Stimulated activated CD8-positive, alpha-beta memory T cell treated with anti-CD3 and anti-CD28 coated beads, Interleukin-7, amount 100 ng/mL, for 4 hours (primary cell): ENCODE measurements at places on chromosomes 1 and 21.

DNA sequence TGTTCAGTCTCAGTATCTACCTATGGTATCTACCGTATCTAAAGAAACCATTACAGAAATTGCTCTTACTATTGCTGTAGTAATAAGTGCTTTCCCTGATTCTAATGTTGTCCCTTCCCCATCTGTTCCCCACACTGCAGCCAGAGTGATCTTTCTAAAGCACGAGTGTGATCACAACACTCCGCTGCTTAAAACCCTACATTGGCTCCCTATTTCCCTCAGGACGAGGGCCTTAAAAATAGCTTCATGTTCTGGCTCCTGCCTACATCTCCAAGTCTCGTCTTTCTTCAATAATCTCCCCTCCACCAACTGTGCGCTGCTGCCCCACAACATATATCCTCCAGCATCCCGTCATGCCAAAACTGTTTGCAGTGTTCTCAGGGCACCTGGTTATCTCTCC lies 150.6 kb downstream of the SDCCAG8 start:
- DNase-seq, result no peak

- DNase-seq, result no peak
These were observed 7.7 kb downstream of the SLFNL1 start for GRCh38 chr1:41013796-41014195.

DNA sequence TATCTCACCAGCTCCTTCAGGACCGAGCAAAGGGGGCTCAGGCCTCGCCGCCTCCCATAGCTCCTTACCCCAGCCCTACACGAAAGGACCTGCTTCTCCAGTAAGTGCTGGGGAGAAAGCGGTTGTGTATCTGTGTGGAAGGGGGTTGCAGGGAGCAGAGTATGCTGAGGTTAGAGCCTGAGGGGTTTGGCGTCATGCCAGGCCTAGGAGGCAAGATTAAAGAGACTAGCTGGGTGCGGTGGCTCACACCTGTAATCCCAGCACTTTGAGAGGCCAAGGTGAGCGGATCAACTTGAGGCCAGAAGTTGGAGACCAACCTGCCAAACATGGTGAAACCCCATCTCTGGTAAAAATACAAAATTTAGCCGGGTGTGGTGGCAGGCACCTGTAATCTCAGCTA lies 14.1 kb upstream of the RASSF5 start:
- no peak for DNase-seq

- DNase-seq, result no peak
These were observed 1639.3 kb downstream of the KCNT2 start for GRCh38 chr1:194968916-194969315.

DNA sequence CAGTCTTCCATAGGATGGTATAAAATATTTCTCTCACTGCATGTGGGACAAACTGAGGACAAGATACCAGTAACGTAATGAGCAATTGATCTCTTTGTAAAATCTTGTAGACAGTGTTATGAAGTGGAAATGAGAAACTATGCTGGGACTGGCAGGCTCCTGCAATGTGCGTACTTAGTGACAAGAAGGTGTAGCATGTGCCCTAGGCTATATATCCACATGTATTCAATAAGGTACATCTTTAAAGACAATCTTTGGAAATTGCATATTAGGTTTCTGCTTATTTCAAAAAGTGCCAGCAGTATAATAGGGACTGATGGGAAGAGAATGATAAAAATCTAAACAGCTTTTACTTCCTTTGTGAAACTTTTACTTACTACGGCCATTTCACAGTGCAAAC lies 81.9 kb upstream of the GREM2 start:
- DNase-seq, result no peak

- no peak for DNase-seq
These were observed 54.4 kb upstream of the AJAP1 start for GRCh38 chr1:4599951-4600481.

- no peak for DNase-seq
These were observed 87.0 kb downstream of the SYT14 start for GRCh38 chr1:210024996-210025395.

- no peak for DNase-seq
These were observed 378.9 kb downstream of the KCNH1 start for GRCh38 chr1:210754878-210755665.

GRCh38 chr1:167654975-167655575 lies 25.0 kb downstream of the RCSD1 start:
- no peak for DNase-seq

GRCh38 chr1:165875604-165876003 lies 48.2 kb downstream of the UCK2 start:
- no peak for DNase-seq

DNA sequence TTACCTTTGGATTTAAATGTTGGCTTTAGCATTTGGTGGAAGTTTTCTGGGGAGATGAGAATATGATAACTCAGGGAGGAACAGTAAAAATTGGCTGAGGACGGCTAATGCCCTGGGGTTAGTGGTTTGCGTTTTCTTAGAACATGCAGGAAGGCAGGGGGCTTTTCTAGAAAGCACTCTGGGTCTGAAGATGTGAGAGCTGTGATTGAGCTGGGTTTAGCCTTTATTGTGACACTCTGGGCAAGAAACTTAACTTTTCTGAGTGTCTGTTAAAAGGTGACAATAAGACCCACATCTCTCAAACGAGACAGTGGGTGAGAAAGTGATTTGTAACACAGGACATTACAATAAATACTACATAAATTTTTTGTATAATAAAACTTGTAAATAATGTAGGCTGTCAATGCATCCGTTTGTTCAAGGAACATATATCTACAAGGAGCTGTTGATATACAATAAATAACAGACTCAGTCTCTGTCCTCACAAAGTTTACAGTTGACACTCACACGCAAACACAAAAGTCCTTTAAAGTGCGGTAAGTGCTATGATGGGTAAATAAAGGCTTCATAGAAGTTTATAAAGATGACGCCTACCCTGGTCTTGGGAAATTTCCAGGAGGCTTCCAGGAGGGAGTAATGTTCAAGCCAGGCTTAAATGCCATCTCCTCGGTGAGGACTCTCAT lies 49.5 kb upstream of the MRPS6 start:
- DNase-seq, result no peak
